Left ventricle myocardium superior (tissue), 1 donor: ENCODE measurements at places on chromosomes 6 and 20. TPM values are rescaled to one million over a fixed set of nuclear protein-coding genes. Genes with fewer than 3 reads are reported as not detected.
A peak's percentile ranks its signal among the peaks of the same experiment; 100 is the strongest.

The GCLC gene
- 31.9 TPM for total RNA-seq

DNA sequence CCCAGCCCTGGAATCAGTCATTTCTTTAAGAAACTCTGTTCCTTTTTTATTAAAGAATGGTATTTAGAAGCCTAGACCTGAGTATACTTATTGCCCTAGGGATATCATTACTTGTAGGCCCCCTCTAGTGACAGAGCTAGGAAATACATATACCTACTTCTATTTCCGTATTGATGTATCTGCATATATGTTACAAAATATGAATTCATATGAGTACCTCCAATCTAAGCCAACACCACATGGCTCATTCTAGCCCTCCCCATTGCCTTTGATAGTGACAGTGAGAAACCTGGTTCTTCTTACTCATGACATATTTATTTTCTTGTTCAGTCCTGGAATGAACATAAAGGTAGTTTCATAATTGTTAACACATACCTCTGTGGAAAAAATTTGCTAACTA is 137.2 kb downstream of the FARS2 start:
- DNase-seq, result no peak

- DNase-seq, result no peak
Measured at GRCh38 chr6:150704447-150705192, 104.9 kb downstream of the PLEKHG1 start.

The DEFB132 gene
- not detected for total RNA-seq

- peak; percentile 89 for DNase-seq
Measured at GRCh38 chr6:13336553-13336952, 8.2 kb upstream of the TBC1D7 start.

The HLA-DRB1 gene
- total RNA-seq, result 34.3 TPM

The KCTD20 gene
- 21.9 TPM for total RNA-seq

- DNase-seq, result no peak
Measured at GRCh38 chr6:33237741-33238140, 29.4 kb downstream of the RING1 start.

DNA sequence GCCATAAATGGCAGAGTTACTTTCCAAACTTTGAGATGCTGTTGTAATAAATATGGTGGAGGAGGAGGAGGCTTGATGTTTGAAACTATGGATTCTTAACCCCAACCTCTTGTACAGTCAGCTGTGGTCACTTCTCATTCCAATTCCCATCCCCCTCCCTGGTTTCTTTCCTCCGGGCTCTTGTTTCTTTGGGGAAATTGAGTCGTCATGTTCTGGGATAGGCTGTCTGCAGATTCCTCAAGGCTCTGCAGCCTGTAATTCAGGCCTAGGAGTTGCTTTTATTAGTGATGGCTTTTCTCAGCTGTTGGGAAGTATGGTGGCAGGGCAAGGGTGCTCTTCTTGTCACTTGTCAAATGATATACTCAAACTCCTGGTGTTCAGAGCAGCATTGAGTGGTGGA is 2.6 kb downstream of the PTK7 start:
- no peak for DNase-seq

The SUMO4 gene
- total RNA-seq, result 0.32 TPM

DNA sequence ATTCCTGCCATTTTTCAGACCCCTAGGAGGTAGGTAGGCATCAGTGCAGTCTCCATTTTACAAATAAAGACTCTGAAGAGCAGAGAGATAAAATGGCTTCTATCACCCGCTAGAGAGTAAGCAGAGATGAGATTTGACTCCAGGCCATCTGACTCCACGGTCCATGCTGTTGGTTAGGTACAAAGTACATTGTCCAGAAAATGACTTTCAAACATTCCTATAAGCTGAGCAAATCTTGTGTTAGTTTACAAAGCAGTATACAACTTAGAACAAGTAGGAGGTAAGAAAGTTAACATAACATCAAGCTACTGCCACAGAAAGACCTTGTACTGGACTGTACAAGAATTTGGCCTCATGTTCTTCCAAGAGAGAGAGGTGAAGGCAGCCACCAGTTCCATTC is 14.9 kb downstream of the BTN1A1 start:
- no peak for DNase-seq

- DNase-seq, result no peak
Measured at GRCh38 chr20:7346026-7346425, 578.5 kb downstream of the BMP2 start.

The ZNF335 gene
- total RNA-seq, result 10.0 TPM

DNA sequence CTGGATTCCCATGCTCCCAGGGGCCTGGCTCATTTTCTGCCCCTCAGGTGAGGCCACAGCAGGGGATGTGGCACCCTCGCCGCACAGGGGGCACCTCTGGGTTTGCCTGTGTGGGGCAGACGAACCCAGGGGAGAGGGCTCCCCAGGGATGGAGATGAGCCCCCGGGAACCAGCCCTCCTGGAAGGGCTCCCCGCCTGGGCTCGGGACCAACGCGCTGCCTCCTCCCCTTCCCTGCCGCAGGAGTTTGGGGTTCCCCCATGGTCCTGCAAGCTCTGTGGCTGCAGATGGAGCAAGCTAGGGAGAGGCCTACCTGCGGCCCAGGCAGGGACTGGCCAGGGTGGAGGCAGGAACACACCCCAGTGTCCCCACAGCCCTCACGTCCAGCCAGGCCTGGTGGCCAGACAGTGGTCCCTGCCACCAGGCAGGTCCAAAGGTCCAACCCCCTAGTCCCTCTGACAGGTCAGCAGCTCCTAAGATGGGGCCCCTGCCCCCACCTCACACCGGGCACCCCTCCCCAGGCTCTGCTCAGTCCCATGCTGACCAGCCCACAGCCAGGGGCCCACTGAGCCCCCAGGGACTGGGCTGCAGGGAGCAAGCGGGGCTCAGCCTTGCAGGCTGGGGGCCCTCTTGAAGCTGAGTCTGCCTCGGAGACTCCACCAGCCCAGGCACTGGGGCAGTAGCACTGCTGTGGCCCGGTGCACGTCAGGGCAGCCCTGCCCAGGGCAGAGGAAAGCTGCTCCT is 13.7 kb downstream of the LAMA5 start:
- peak; percentile 26 for DNase-seq

The POU3F2 gene
- total RNA-seq, result not detected

- DNase-seq, result no peak
Measured at GRCh38 chr6:77466451-77467437, 3.5 kb upstream of the HTR1B start.

DNA sequence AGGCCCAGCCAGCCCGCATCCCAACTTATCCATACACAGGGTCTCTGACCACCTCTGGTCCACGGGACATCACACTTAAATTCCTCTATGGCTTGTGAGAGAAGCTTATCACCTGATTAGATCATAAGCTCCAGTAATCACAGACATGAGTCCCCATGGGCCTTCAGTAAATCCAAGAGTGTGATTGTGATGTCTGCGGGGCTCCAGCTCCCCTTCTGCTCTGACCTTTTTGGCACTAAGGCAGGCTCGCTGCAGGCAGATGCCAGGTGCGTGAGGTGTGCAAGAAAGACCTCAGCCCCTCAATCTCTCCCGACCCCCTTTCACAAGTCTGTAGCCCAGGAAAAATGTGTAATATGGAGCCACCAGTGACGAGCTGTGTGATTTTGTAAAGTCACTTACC is 127.6 kb upstream of the DUSP22 start:
- DNase-seq, result no peak

- DNase-seq, result no peak
Measured at GRCh38 chr20:44970243-44970757, 4.0 kb downstream of the STK4 start.

The MATN4 gene
- not detected for total RNA-seq

DNA sequence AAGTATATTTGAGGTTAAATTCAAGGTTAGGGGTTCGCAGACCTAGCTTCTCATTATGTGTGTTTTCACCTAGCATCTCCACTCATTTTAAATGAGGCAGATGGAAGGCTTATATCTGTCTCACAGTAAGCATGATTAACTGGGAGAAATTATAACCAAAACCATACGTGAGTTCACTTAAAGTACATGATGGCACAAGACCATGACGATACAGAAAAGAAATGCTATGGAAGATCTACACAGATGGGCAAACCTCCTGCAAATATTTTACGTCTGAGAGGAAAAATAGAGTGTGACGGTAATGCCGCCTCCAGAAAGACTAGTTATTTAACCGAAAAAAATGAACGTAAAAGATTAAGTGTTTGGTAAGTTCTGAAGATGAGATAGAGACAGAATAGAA is 337.8 kb downstream of the FARS2 start:
- no peak for DNase-seq

DNA sequence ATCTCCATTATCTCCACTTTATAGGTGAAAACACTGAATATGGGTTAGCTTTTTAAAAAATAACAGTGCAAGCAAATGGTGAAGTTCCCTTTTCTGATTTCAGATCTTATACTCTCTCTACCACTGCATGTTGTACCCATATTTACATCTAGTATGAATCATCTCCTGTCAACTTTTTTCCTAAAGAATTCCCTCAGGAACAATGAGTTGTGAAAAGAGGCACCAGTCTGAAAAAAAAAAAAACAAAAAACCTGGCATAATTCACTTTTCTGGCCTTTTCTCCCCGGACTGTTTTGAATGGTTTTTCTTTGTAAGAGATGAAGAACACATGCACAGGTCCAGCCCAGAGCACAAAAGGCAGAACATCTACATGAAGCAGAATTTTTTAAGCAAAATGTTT is 596.0 kb downstream of the COL12A1 start:
- DNase-seq, result no peak

DNA sequence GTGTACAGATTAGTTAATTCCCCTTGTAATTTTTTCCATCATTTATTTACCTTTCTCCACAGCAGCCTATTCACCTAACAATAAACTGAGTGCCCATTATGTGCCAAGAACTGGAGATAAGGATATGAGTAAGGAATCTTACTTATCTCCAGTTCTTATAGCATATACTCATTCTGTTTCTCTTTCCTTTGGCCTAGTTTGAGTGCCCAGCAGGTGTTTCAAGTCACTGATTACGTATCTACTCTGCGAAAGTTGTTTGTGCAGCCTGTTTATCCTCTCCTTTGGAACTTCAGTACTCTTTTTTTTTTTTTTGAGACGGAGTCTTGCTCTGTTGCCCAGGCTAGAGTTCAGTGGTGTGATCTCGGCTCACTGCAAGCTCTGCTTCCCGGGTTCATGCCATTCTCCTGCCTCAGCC is 17.3 kb upstream of the POU5F1 start:
- no peak for DNase-seq

- peak; percentile 76 for DNase-seq
Measured at GRCh38 chr20:44309763-44310663, 989 bp downstream of the FITM2 start.

DNA sequence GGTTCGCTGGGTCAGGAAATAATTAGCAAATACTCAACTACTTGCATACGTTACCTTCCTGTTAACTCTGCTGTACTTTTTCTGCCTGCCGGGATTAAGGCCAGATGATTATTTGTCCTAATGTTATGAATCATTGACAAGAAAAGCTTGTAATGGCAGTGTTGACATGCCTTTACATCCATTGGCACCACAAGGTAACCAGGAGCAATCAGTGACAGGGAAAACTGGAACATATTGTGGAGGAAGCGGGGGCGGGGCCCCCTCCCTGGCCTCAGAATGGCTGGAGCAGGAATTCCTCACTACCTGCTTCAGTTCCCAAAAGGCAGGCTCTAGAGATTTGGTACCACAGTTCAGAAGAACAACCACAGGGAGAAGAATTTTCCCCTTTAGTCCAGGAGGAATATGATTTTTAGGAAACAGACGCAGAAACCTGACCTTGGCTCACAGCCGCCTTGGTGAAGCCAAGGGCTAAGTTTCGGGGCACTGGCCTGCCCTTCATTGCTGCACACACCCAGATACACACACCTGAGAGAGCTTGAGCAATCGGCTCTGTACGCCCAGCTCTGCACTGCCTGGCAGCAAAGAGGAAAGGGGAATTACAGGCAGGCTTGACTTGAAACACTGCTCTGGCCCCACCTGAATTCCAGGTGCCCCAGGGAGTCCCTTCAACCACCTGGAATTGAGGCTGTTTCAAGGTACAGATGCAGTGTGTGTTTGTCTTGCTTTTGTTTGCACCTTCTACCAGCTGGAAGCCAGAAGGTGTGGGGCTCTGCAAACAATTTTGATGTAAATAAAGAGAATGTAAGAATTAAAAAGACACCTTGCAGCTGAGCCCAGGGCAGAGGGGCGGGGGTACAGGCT is 89.8 kb downstream of the MYB start:
- DNase-seq, result no peak

DNA sequence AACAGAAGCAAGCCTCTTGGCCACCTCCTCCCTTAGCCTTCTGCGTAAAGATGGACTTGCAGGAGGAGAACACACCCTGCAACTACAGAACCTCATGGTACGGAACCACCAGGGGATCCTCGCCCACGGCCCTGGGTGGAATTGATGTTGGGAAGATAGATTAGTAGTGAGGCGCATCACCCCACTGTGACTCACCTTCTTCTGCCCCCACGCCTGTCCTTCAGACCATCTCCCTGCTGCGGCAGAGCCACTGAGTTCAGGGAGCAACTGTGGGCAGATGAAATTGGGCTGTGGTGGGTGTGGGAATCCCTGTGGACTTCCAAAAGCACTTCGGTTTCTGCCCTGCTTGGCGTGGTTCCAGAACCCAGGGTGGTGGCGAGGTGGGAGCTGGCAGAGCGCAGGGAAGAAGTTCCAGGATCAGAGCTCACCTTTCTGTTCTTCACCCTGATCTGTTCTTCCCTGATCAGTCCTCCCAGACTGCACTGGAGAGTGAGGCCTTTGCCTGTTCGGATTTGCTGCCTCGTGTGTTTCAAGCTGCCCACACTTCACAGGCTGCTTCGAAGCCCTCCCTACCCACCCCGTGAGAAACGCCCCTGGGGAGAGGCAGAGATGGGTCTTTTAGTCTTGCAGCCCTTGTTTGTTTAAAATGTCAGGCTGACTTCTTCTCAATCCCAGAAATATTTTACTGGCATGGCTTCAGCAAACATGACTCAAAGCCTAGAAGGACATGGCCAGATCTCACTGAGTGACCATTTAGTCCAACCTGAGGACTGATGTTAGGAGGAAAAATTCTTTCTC is 92.8 kb upstream of the MLN start:
- DNase-seq, result no peak

GRCh38 chr6:30171677-30172471 is 8.5 kb downstream of the TRIM15 start:
- no peak for DNase-seq

GRCh38 chr6:16766836-16767745 is 5.8 kb upstream of the ATXN1 start:
- no peak for DNase-seq

The MLN gene
- not detected for total RNA-seq

DNA sequence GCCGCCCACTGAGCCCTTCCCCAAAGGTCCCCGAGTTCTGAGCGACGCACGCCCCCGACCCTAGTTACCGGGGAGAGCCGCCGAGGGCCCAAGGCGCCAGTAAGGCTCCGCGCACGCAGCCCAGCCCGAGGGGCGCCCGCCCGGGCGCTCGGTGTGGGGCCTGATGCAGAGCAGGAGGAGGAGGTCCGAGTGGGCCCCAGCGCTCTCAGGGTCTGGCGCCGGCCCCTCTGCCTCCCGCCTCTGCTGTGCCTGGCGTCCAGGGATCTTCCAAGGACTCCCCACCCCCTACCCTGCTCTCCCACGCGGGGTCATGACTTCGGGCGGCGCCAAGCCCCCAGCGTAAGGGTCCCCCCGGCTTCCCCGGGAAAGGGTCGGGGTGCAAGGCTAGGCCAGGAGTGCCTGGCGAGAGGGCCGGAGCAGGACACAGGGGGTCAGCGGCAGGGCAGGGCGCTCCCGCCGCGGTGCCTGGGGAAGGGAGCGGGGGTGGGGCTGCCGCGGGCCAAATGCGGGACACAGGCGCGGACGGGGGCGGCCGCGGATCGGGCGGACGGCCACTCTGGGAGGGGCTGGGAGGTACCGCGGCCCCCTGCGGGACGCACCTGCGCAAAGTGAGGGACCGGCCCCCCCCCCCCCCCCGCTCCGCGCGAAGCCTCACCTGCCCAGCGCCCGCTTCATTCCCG is 637 bp downstream of the ABHD12 start:
- DNase-seq, result peak; percentile 59

GRCh38 chr20:53975761-53976160 is 94.6 kb downstream of the BCAS1 start:
- DNase-seq, result no peak

GRCh38 chr20:63908008-63908682 is 13.2 kb downstream of the DNAJC5 start:
- no peak for DNase-seq
